ENCODE measurements at places on chromosomes 2 and 18.

DNA sequence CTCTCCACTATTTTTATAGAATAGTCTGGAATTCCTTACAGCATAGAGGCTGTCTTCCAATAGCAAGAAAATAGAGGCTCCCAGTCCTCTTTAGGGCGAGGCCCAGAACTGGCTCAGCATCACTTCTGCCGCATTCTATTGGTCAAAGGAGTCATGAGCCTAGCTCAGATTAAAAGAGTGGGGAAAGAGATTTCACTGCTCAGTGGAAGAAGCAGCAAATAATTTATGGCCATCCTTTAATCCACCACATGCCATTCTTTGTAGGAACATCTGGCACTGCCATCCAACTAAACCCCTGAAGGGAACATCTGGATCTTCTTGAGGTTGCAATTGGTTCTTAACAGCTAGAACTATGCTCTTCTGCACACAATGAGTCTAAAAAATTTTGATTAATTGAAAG, 43.4 kb upstream of the NEUROD1 start:
- DNase-seq, result no peak

DNA sequence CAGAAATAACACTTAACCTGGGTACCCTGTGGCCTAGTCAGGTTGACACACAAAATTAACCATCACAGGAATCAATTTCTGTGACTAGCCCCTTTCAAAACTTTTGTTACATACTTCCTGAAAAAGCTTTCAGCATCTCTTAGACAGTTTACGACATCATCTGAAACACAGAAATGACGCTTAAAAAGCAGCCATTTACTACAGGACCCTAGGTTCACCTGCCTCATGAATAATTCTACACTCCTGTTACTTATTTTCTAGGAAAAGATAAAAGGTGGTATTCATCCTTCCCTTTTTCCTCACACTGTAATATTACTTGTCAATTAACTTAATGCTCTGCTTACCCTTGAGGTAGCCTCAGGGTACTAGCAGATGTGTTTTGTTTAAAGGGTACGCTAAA, 388.4 kb downstream of the IRS1 start:
- no peak for DNase-seq

- no peak for DNase-seq
These were observed 1.3 kb upstream of the ALPI start for GRCh38 chr2:232454630-232455029.

DNA sequence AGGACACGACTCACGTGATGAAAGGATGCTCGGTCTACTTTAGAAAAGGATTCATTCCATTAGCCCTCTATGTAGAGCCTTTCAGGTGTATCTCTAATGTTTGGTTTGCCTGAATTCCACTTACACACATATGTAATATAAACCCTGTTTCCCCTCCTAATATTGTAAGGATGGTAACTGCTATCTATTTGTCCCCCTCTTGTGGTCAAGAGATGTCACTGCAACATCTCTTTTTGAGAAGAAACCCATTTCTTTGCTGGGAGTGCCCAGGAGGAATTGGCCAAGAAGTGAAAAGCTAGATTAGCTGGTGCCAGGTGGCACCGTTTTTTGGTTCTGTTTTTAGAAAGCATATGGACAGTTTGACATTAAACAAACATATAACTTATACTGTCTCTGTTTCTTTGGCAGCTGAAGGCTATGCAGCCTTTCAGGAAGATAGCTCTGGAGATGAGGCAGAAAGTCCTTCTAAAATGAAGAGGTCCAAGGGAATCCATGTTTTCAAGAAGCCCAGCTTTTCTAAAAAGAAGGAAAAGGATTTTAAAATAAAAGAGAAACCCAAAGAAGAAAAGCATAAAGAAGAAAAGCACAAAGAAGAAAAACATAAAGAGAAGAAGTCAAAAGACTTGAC, 41.2 kb downstream of the RALBP1 start:
- DNase-seq, result peak; percentile 29

Measured in immature natural killer cell (primary cell).